CD4-positive, alpha-beta T cell treated with Interleukin-6 at 100 ng/mL for 8 hours (primary cell): ENCODE measurements at places on chromosomes 4 and X.
A peak's percentile ranks its signal among the peaks of the same experiment; 100 is the strongest.

DNA sequence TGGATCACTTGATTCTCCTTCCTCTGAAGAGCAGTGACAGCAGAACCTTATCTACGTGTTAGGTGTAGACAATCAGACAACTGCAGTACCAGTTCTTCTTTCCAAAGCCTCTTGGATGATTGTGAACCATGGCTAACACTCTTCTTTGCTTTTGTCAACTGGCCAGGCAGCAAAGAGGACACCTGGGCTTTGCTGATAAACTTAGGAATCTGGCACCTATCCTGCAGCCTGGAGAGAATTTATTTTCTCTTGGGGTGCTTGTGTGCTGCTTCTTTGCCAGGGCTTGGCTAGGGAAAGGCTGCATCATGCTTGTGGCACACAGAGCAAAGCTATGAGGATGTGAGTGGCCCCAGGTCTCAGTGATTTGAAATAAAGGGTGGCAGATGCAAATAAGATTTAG lies 77.4 kb downstream of the ANAPC4 start:
- DNase-seq = no peak

- peak; percentile 30 for DNase-seq
Observed at GRCh38 chr4:40672528-40673522, 43.2 kb upstream of the RBM47 start.

- DNase-seq = no peak
Observed at GRCh38 chr4:95141361-95141760, 383.6 kb downstream of the BMPR1B start.

DNA sequence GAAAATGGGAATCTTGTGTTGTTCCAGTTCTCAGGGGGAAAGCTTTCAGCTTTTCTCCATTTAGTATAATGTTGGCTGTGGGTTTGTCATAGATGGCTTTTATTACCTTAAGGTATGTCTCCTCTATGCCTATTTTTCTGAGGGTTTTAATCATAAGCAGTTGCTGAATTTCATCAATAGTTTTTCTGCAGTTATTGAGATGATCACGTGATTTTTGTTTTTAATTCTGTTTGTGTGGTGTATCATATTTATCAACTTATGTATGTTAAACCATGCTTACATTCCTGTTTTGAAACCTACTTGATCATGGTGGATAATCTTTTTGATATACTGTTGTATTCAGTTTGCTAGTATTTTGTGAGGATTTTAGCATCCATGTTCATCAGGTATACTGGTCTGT lies 66.8 kb upstream of the CENPE start:
- no peak for DNase-seq

DNA sequence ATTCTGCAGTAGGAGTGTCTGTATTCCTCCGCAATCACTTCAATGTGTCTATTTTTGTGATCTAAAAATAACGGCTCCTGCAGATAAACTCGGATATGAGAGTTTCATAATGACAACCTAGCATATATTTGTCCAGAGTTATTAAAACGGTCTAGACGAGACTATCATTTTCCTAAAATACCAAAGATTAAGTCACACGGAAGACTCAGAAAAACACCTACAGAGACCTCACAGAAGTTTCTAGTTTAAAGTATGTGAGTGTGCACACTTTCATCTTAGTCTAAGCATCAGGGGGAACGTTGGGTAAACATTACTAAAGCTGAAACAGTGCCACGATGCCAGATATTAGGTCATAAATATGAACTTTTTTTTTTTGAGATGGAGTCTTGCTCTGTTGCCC lies 156.9 kb downstream of the AFAP1 start:
- no peak for DNase-seq

GRCh38 chrX:95057341-95057740 lies 1383.3 kb downstream of the FAM133A start:
- DNase-seq = no peak

DNA sequence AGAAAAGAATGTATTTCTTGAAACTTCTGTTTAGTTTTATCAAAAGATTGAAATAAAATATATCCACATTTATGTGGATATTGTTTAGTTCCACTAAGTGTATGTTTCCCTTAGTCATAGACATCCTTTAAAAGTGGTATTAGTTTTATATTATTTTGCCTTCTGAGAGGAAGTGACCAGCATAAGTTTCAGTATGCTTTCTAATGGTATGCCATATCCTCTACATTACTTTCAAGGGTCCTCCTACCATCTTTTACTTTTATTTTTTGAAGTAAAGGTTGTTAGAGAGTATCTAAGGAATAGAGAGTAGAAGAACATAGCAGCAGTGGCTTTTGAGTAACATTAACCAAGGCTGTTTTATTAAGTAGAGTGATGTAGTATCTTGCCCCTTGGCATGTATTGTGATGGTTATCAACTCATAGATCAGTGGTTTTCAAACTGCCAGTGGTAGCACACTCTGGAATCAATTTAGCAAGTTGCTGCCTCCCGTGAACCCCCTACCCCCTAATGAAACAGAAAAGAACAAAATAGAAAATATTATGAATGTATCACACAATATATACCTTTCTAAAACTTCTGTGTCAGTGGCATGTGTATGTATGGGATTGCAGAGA lies 44.8 kb downstream of the RBPJ start:
- DNase-seq = no peak

DNA sequence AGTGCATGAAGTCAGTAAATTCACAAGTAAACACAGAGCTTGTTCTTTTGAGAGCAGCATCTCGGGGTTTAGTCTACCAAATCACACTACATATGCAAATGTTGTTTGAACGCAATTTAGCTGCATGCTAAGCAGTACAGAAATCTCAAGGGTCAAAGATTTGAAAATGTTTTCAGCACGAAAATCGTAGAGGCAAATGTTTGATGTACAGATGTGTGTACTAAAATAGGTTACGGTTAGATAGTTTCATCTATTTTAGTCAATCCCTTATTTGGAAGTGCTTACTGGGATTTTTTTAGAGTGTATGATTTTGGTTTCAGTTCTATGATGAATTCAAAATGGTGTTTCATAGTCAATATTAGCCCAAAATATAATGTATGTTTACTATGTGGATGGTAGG lies 1928.2 kb upstream of the TENM3 start:
- DNase-seq = no peak

- DNase-seq = no peak
Observed at GRCh38 chr4:52312722-52313121, 261.6 kb downstream of the SPATA18 start.

- DNase-seq = no peak
Observed at GRCh38 chr4:164779811-164780216, 25.9 kb downstream of the SMIM31 start.

DNA sequence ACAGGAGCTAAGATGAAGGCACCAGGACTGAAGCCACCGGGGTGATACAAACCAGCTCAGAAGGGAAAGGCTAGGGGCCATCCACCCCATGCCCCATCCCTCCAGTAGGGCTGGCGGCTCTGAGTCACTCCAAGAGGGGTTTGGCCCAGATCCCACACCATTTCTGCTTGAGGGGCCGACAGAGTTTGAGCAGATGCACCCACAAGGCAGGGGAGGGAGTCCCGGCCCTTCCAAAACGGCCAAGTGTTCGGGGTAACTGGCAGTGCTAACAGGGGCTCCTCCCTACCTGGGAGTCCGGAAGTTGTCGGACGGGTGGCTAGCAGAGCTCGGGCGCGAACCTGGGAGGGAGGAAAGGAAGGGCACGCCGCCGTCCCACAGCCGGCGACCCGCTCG lies 412 bp downstream of the SLC10A3 start:
- DNase-seq = peak; percentile 23

- no peak for DNase-seq
Observed at GRCh38 chr4:149709640-149710039, 106.0 kb downstream of the IQCM start.

- DNase-seq = no peak
Observed at GRCh38 chr4:14934704-14935390, 67.4 kb upstream of the CPEB2 start.

DNA sequence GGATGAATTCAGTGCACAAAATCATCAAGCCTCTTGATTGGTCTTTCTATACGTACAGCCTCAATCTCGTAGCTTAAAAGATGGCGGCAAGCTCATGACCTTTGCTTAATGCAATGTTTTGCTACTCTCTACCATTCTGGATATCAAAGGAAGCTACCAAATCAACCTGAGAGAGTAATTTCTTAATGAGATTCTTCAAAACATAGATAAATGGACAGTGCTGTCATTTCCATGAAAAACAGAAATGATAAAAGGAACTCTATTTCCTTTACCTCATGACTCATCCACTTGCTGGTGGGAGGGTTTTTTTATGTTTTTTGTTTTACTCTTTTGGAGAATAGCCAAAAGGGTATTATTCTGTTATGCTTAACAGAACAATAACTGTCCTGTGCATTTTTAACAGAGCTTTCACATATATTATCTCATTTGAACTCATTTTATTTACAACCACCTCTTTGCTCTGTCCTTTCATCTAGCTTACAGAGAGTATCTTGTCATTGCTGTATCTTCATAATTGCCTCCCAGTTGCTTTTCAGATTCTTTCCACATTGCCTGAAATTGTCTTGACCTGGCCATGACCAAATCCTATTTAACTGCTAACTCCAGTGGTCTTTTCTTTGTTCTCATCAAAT lies 138.6 kb upstream of the GPR101 start:
- no peak for DNase-seq

GRCh38 chr4:110449947-110450346 lies 26.0 kb upstream of the ENPEP start:
- DNase-seq = no peak

GRCh38 chr4:164876700-164877324 lies at the start of gene APELA:
Gene APELA (plus strand): TSS chr4:164877178. CDS start chr4:164877332, 154 bp downstream.
- DNase-seq = no peak

DNA sequence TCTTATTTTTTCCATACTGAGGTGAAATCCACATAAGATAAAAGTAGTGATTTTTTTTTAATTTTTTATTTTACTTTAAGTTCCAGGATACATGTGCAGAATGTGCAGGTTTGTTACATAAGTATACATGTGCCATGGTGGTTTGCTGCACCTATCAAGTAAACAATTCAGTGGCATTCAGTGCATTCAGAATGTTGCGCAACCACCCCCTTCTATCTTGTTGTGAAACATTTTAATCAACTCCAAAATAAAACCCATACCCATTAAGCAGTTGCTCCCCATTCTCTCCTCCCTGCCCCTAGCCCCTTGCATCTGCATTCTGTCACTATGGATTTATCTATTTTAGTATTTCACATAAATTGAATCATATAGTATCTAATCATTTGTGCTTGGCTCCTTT lies 121.2 kb downstream of the KLHL13 start:
- DNase-seq = no peak

DNA sequence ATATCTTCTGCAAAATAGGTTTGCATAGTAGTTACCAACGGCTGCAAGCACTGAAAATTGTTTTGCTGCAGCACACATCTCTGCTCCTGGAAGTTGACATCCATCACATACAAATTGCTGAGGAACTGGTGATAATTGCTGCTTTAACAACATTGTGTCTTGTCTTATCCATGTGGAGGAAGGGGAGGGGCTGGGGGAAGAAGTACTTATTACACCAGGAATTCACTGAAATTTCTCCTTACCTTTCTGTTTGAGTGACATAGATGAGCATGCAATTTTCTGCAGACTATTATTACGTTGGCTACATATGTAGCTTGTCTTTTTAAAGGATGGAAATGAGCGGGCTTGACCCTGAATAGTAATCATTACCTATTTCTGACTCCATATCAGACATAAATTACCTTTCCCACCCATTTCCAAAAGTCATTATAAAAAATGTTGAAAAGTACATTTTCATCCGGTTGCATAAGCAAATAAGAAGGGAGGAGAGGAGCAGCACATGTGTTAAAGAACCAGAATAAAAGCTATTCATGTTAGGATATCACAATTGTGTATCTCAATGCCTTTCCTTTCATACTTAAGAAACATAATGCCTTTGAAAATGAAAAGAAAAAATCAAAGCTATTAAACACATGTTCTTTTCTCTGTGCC lies 1905.6 kb downstream of the PCDH7 start:
- DNase-seq = no peak

DNA sequence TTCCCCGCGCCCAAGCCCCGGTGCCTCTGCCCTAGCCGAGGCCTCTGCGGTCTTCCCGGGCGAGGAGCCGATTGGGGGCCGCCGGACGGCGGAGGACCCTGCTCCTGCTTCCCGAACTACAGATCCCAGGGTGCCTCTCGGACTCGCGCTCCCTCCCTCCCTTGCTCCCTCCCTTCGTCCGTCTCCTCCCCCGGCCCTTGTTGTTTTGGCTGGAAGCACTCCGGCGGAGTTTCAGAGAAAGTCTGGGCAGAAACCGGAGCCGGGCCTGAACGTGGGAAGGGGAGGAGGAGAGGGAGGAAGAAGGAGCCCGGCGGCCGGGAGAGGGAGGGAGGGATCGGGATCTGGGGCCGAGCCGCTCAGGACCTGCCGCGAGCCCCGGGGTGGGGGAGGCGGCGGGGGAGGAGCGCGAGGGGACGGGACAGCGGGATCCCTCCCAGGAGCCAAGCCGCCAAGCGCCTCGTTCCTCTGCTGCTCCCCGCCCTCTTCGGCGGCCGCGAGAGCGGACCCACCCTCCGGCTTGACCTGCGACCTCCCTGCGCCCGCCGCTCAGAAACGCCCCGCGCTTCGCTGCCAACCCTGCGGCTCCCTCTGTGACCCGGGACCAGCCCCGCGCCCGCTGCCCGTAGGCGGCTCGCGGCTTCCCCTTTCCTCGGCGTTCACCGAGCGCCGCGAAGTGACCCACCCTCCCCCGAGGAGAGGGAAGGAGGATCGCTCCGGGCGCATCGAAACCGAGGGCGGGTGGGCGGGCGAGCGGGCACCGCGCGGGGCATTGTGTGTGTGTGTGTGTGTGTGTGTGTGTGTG lies 496 bp upstream of the GAB1 start:
- no peak for DNase-seq

DNA sequence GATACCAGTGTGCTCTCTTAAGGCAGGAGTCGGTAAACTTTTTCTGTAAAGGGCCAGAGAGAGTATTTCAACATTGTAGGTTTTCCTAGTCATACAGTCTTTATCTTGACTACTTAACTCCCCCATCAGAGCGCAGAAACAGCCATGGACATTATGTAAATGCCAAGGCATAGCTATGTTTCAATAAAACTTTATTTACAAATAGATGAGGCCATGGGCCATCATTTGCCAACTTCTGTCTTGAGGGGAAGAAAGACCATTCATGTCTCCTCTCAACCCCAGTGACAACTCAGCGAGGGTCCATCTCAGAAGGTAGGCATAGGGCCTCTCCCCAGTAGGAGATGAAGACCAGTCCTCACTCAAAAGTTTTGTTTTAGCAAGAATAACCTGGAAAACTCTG lies 301.3 kb downstream of the FBXW7 start:
- DNase-seq = no peak
